ENCODE measurements at places on chromosomes 11 and 22.

DNA sequence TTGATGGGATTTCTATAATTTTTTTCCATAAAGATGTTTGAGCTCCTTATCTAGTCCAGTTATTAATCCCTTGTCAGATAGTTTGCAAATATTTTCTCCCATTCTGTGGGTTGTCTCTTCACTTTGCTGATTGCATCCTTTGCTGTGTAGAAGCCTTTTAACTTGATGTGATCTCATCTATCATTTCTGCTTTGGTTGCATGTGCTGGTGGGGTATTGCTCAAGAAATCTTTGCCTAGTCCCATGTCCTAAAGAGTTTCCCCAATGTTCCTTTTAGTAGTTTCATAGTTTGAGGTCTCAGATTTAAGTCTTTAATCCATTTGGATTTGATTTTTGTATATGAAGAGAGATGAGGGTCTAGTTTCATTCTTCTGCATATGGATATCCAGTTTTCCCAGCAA, 1.7 kb upstream of the IL2RB start:
- DNase-seq: no peak

GRCh38 chr22:28703436-28703835, 23.8 kb upstream of the TTC28 start:
- no peak for DNase-seq

DNA sequence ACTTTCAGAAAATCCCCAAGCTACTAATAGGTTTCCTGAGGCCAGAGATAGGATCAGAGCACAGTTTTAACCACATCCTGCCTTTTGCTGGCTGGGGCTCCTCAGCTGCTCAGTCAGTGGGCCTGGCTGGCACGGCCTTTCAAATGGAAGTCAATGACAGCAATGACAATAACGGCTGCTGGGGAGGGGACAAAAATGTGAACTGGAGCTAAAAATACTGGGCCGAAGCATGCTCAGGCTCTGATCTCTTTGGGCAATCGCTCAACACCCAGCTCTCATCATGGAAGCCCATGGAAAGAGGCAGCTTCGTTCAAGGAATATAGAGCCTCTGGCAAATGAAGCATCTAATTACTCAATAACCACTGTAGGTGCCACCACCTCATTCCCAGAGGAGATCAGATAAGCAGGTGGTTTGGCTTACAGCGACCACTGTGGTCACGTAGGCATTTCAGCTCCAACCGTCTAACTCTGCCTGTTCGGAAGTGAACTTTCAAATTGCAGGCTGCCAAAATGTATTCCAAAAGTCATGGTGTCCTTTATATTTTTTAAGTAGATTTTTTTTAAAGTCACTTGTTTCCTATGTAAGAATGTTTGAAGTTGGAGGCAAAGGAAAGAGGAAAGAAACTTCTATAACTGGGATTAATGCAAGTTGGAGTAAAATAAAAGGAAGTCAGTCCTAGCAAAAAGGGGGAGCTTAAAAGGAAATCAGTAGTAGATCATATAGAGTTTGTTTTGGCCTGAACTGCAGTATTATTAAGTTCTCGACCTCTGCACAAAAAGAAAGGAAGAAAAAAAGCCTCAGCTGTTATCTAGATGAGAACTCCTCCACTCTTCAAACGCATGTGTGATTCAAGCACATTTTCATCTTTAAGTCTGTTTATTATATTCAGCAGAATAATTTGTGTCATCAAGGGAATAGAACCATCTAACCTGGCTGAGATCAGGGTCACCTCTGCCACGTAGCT, 14.1 kb downstream of the WT1 start:
- DNase-seq: no peak

GRCh38 chr22:38868886-38869381, 3.1 kb downstream of the CBX6 start:
- DNase-seq: no peak

- no peak for DNase-seq
These were observed 51.3 kb downstream of the IGLL5 start for GRCh38 chr22:22938672-22939587.

- no peak for DNase-seq
These were observed at the start of gene SYT13 for GRCh38 chr11:45285930-45286632. TSS of gene SYT13 (minus strand) at chr11:45286341. CDS start at chr11:45286207, 134 bp downstream.

- no peak for DNase-seq
These were observed 39.9 kb downstream of the FSHB start for GRCh38 chr11:30270671-30271070.

All from brain pericyte (primary cell).